Heart left ventricle (tissue), 16 donors: ENCODE measurements at places on chromosomes 3 and 15. TPM values are rescaled to one million over a fixed set of nuclear protein-coding genes. Genes with fewer than 3 reads are reported as not detected.

The MST1R gene
- 1.5 TPM for total RNA-seq

DNA sequence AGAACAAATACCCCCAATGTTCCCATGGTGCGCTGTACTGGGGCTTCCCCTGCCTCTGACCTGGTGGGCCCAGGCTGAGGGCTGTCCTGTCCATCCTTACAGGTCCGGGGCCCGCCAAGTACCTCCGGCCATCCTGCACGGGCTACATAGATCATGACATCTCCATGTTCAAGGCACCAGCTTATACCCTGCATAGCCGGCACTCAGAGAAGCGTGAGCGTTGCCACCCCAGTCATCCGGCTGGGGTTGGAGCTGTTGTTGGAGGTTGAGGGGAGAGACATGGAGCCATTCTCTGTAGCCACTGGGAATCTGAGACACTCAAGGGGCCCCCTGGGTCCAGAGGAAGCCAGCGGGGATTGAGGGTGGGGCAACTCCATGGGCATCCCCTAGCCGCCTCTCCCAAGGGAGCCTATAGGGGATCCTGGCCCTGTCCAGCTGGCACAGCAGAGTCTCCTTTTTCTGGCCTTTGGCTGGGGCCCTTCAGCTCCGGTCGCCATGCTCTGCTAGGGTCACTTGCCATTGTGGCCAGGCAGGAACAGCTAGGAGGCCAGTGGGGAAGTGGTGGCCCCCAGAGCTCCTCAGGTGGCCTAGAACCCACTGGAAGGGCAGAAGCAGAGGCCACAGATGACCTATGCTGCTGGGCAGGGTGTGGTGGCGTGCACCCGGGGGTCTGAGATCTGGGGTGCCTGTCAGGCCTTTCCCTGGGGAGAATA, 12.5 kb upstream of the CSPG4 start:
- no peak for DNase-seq

GRCh38 chr15:48833526-48834239, 22.8 kb upstream of the CEP152 start:
- DNase-seq: no peak

The KLHDC8B gene
- total RNA-seq: 102 TPM

The SAMMSON gene
- total RNA-seq: not detected

The CADM2 gene
- total RNA-seq: 0.79 TPM

- no peak for DNase-seq
Observed at GRCh38 chr15:58498821-58499580, 67.2 kb downstream of the LIPC start.

DNA sequence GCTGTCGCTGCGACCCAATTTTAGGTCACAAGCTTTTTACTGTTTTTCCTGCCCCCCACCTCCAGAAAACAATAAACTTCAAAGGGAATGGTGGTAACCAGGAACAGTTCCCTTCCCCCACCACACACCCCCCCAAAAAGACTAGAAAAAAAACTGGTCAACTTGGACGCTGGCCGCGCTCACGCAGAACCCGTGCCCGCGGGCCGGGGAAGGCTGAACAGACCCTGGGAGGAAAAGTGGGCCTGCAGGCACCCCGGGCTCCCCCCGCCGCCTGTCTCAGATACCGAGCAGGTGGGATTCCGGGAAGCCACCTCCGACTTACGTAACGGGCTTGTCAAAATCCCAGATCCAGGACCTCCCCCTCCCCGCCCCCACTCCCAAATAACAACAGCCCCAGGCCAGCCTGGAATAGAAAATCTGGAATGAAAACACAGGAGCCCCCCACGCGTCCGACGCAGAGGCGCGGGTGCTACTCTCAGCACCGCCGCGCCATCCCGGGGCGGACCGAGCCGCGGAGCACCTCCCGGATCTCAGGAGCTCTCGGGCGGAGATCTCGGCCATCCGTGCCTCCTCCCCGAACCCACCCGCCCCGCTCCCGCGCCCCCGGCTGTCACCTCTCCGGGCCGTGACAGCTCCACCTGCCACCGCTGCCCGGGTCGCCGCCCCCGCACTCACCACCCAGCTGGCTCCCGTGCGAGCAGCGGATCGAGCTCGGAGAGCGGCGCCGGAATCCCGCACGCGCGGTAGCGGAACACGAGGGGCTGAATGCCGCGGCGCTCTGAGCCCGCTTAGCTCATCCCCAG, 557 bp downstream of the DENND4A start:
- DNase-seq: peak; percentile 65

The RUVBL1 gene
- 27.4 TPM for total RNA-seq

The FOXB1 gene
- not detected for total RNA-seq

- DNase-seq: peak; percentile 11
Observed at GRCh38 chr3:186888569-186888968, 41.8 kb upstream of the ST6GAL1 start.

DNA sequence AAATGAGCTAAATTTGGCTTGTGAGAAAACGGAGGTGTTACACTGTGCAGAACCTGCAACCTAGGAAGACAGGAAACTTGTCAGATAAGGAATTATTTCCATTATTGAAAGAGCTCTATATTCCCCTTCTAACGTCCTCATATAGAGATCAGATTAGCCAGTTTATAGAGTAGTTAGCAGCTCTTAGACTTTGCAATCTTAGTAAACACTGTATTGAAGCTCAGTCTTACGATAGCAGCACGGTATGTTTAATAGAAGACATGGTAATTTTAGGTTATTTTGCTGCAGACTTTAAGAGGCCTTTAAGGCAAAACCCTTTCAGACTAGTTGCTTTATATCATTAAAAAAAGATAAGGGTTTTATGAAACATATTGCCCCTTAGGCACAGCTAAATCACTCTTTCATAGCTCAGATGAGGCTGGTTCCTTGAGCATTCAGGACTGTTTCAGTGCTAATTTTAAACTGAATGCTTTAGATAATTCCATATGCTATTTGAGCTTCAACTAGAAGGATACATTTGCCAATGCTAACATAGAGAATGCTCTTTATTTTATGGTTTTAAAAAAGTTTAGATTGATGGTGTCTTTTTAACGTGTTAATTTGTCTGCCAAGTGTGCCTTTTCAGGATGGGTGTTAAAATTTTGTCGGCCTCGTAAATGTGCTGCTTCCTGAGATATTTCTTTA, 234.3 kb downstream of the PYDC2 start:
- DNase-seq: no peak

The ZNF502 gene
- 4.8 TPM for total RNA-seq

The EPHA6 gene
- total RNA-seq: 0.42 TPM

DNA sequence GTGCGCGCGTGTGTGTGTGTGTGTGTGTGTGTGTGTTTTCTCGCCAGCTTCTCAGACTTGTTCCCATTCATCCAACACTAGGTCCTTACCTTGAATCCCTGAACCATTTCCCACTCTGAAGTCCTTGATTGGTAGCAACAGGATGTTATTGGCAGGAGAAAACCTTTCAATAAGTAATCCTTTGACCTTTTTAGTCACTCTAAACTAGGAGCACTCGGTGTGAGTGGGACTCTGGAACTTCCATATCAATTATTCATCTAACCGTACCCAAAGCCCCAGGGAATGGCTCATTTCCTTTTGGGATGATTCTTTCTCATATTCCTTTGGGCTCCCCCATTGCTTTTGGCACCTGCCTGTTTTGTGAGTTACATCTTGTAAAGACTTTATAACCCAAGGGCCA, 140.2 kb upstream of the SPRED1 start:
- DNase-seq: no peak

The TBC1D2B gene
- total RNA-seq: 15.8 TPM

DNA sequence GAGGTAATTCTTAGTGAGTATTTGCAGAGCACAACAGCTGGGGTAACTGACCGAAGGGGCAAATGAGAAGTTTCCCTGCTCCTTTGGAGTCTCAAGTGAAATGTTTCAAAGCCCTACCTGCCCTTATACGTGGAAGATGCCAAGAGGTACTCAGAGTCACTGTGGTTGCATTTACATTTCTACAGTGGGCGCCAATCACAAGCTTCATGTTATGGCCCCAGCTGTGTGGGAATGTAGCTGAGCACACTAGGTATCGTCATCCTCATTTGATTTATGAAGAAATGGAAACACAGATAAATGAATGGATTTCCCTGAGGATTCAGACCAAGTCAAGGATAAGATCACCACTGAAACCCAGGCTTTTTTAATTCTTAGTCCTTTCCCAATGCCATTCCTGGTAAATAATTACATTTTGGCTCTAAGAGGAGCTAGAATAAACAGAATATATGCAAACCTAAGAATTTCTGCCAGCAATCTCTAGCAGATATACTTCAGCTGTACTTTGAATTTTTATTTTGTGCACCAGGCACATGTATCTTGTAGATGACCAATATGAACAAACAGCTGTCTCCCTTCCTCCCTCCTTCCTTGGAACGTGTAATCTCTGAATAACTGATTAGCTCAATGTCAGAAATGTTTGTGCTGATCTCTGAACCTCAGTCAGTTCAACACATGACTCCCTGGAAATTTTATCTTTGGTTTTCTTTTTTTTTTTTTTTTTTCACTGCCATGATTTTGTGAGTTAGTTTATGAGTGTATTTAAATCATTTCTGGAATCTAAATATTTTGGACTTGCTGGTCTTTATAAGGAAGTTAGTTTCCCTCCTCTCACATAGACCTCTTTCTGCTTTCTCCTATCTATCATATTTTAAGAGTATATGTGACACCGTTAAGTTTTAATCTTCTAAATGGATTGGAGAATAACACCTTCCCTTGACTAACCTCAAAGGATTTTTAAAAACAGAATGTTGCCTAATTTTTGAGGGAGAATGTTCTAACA, 69.2 kb downstream of the MAP2K5 start:
- DNase-seq: no peak

The ISLR2 gene
- 2.9 TPM for total RNA-seq

GRCh38 chr3:114674036-114674435, 380.2 kb downstream of the TIGIT start:
- DNase-seq: no peak

The TRIP4 gene
- total RNA-seq: 15.2 TPM

The TAGLN3 gene
- total RNA-seq: 0.66 TPM

The CORO2B gene
- total RNA-seq: 4.9 TPM

The GOLGA8T gene
- total RNA-seq: 0.31 TPM

DNA sequence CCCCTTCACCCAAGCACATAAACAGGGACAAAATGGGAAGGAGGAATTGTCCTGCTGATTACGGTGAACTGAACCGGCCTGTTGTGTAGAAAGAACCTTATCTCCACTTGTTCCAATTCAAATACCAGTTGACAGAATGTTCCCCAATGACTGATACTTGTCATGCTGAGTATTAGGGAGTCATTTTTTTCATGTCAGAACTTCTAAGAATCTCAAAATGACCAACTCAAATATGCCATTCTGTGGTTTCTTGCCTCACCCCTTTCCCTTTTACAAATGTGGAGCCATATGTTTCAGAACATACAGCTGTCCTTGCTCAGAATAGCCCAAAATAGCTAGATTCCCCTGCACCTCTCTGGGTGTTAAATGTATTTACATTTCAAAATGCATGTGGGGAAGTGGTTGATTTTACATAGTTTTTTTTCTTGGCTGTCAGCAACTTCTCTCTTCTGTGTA, 405.9 kb upstream of the TBL1XR1 start:
- DNase-seq: no peak

The SCN5A gene
- 173 TPM for total RNA-seq

The ITIH1 gene
- total RNA-seq: 0.21 TPM

GRCh38 chr3:14000556-14000955, 120.7 kb upstream of the WNT7A start:
- no peak for DNase-seq

- DNase-seq: no peak
Observed at GRCh38 chr3:134105876-134106556, 76.3 kb upstream of the SLCO2A1 start.

- DNase-seq: no peak
Observed at GRCh38 chr3:98646680-98647079, 53.3 kb upstream of the CPOX start.

- no peak for DNase-seq
Observed at GRCh38 chr3:52240059-52240885, 1.3 kb upstream of the TWF2 start.

The EIF1B gene
- total RNA-seq: 305 TPM

- DNase-seq: no peak
Observed at GRCh38 chr3:130870423-130870822, 23.5 kb upstream of the ATP2C1 start.
